Kidney capillary endothelial cell (primary cell): ENCODE measurements at places on chromosomes 1 and 21.

GRCh38 chr1:196933531-196934189 is 9.9 kb upstream of the CFHR2 start:
- DNase-seq: no peak

DNA sequence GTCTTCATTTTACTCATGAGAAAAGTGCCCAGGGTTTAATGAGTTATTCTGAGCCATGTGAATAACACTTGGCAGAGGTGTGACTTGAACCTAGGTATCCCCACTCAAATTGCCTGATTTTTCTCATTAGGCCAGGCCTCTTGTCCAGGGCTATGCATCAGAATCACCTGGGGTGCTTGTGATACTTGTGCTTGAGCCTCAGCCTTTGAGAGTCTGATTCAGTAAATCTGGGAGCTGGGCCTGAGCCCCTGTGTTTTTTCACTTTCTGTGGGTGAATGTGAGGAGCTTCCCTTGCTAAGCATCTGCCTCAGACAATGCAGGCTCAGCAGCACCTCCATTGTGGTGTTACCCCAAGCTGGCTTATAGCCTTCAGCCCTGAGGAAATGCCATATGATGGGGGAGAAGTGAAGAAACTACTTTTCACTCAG is 127.1 kb downstream of the S1PR1 start:
- DNase-seq: no peak

DNA sequence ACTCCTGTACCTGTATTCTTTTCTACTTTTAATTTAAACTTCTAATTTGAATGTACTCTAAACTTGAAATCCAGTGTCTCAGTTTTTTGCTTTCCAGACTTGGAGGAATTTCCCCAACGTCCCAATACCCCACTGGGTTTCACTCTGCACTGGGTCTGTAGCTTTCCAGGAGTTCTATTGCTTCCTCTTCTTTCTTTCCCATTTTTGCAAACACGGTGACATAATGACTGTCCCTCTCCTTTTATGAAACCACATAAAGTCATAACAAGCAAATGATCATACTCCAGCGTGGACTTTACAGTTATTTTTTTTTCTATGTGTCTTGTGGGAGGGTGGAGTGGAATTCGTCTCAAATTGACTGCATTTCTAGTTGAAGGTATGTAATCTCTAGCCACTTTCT is 97.1 kb downstream of the FASLG start:
- DNase-seq: no peak

DNA sequence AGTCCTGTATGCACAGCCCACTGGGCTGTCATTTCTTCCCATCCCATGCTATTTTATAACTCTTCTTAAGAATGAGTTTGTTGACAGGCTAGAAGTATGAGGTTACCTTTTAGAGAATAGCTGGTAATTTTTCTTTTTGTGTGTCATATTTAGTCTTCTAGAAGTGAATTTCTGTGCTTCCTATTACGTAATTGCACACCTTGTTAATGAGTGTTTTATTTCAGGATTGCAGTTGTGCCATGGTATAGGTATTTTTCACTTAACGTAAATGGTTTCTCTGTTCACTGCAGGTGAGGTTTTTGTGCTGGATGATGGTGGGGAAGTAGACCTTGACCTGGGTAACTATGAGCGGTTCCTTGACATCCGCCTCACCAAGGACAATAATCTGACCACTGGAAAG is 5.0 kb downstream of the CTPS1 start:
- DNase-seq: no peak

GRCh38 chr1:115728341-115728740 is 40.2 kb downstream of the CASQ2 start:
- no peak for DNase-seq

DNA sequence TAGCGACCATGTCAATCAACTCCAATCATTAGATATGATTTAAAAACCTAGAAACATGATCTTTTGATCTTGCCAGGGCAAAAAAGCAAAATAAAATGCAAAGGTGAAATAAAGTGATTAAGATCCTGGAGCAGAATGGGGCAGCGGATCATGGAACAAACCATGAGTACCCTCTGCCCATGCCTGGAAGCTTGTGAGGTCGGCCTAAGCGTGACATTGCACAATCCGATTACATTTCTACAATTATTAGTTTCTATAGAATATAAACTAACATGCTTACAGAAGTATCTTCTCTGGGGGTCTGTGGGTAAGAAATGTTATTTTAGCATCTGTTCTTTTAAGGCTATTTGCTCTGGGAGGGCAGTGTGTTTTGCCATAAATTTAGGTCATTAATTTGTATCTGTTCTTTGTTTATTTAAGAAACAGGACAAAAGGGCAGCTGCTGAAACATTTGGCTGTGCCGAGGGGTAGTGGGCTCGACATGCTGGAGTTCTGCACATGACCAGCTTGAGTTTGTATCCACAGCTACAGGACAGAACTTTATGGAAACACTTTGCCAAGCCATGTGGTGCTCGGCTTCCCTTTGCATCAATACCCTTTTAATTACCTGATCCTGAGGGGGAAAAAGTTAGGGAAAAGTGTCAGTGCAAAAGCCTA is 55.9 kb downstream of the ZBTB18 start:
- DNase-seq: no peak

GRCh38 chr1:113219377-113219776 is 146.4 kb downstream of the LRIG2 start:
- DNase-seq: no peak

GRCh38 chr1:4838231-4838630 is 183.8 kb downstream of the AJAP1 start:
- DNase-seq: no peak

- DNase-seq: peak; percentile 53
Measured at GRCh38 chr1:66752000-66752592, at the start of gene DYNLT5. Gene DYNLT5 (plus strand): TSS chr1:66752459. CDS start chr1:66754659, 2,200 bp downstream.

- no peak for DNase-seq
Measured at GRCh38 chr1:243547891-243548290, 292.1 kb downstream of the SDCCAG8 start.

GRCh38 chr1:81337226-81337625 is 463.5 kb upstream of the ADGRL2 start:
- DNase-seq: no peak

GRCh38 chr1:206600527-206600926 is 11.7 kb downstream of the EIF2D start:
- no peak for DNase-seq

DNA sequence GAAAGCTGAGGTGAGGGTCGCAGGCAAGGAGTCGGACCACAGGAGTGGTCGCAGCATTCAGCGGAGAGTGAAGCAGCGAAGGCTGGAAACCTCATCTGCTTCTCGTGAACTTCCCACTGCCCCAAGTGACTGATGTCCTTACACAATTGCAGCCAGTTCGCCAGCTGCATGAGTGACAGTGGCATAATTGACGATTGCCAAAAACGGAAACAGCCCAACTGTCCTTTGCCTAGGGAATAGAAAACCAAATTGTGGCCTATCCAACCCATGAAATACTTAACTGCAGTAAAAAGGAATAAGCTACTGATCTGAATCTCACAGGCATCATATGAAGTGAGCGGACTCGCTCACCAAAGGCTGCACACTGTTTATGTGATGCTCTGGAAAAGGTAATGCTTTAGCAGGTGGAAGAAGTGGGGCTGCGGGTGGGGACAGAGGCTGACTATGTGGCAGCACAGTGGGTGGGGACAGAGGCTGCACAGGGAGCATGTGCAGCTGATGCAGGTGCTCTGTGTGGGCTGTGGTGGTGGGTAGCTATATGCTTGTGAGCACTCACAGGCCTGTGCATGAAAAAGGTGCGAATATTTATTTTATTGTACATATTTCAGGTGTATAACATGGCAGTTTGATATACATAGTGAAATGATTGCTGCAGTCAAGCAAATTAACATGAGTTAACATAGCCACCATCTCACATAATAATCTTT is 4.2 kb upstream of the NLRP3 start:
- DNase-seq: no peak

DNA sequence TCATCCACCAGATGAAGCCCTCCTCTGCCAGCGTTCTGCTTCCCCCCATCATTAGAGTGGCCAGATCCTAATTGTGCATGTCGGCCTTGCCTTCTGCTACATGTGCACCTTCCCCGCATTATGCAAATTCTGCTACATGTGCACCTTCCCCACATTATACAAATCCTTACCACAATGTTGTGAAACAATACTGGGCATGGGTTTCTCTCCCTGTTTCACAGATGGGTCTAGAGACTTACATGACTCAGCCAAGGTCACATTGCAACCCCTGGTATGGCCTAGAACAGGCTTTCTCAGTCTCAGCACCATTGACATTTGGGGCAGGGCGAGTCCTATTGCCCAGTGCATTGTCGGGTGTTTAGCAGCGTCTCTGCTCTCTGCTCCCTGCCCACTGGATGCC is 1.0 kb upstream of the CELA2A start:
- no peak for DNase-seq

DNA sequence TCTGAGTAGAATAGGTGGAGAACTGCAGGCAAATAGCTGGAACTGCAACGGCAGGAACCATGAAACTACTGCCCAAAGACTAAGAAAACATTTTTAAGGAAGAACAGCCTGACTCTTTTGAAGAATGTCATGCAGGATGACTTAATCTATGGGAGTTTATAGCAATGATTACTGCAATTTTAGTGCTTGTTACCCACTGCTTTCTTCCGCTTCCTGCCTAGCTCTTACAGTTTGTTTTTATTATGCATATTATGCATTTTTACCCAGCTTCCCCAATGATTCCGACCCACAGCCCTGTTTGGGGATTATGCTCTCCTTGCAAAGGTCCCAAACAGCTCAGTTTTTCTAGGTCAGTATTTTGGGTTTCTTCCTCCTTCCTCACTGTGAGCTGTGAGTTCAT is 71.2 kb downstream of the PCNX2 start:
- no peak for DNase-seq

GRCh38 chr1:201140235-201140940 is 13.4 kb upstream of the ASCL5 start:
- no peak for DNase-seq

DNA sequence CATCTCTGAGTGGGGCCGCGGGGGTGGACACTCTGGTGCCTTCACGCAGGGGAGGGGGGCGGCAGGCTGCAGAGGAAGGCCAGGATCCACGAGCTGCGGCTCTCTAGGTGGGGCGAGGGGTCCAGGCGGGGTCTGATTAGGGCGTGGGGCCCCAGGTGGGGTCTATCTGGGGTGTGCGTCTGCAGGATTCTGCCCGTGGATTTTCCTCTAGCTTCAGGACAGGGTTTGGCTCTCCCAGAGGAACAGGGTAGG is 6.3 kb downstream of the JMJD4 start:
- DNase-seq: no peak

DNA sequence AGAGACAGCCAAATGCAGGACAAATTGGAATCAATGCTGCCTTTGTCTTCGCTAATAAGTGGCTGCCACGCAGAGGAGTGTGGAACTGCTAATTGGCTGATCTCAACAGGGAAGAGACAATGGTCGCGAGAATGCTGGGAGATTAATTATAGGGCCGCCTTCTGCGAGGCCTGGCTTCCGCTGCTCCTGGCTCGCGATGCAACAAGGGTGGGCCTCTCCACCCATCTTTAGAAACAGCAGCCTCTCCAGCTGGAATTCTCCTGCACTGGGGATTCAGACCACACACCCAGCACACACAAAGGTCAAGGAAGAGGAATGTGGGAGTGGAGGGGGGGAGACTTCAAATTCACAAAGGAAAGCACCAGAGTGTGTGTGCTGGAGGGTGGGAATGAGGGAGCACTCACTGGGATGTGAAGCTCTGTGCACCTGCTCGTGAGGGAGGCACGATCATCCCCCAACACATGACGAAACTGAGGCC is 200.7 kb upstream of the GRIK3 start:
- DNase-seq: no peak

GRCh38 chr1:119703666-119704450 is 7.9 kb upstream of the PHGDH start:
- DNase-seq: no peak

DNA sequence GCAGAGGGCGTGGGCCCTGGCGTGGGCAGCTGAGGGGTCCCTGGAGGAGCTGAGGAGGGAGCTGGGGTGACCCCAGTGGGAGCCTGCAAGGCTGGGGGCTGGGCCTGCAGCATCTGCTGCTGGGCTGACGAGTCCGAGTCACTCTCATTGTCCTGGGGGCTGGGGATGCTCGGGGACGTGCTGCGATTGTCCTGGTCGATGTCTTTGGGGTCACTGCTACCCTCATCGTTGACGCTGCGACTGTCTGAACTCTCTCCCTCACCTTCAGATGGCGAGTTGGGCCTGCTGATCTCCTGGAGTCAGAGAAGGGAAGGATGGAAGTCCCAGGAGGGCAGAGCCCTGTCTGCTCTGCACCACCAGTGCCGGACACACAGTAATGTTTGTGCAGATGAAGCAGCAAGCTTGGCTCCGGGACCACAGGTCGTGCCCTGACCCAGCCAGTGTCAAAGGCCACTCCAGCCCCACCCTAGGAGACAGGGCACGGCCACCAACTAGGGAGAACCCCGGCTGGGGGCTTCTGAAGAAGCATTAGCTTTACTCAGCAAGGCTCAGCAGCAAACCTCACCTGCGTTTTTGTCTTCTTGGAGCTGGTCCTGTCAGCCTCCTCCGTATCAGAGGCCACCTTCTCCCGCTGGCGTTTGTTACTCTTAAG is 43.4 kb downstream of the SLC45A1 start:
- no peak for DNase-seq

DNA sequence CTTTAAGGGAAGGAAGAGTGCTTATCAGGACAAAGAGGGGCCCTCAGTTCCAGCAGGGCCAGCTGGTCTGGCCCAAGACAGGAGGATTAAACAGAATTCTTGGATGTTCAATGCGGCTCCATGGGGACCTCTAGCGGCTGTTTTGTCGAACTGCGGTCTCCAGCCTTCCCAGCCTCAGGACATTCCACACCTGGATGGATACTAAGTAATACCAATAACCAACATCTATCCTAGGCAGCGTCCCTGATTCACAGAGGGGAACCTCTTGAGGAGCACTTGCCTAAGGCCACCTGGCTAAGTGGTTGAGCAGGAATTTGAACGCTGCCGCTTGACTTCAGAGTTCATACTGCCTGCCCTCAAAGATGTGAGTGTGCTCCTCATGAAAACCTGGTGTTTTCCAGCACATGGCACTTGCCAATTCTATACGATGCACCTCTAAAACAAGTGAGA is 15.5 kb upstream of the CD247 start:
- DNase-seq: peak; percentile 60

GRCh38 chr1:41348394-41348793 is 12.8 kb upstream of the FOXO6 start:
- no peak for DNase-seq

DNA sequence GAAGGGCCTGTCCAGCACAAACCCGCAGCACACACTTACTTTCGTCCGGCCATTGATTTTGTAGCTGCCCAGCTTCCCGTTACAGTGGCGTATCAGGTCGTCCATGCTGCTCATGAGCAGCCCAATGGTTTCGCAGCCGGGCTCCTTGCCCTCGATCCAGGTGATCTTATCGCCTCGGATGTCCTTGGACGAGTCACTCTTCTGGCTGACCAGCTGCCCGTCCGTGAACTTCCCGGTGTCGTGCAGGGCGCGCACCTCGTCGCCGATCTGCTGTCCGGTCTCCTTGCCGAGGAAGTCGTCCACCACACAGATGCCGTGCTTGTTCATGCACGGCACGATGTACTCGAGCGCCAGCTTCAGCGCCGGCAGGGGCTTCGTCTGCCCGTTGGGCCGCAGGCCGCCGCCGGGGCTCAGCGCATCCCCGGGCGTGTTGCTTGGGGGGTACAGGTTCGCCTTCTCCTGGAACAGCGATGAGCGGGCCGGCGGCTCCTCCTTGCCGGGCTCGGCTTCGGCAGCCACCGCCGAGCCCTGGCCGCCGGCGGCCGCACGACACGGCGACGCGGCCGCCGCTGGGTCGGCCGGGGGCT is 1.0 kb downstream of the EGLN1 start:
- peak; percentile 55 for DNase-seq

- no peak for DNase-seq
Measured at GRCh38 chr1:6200188-6200809, 904 bp upstream of the RPL22 start.

GRCh38 chr1:152811050-152811449 is 721 bp upstream of the LCE1B start:
- DNase-seq: no peak

- no peak for DNase-seq
Measured at GRCh38 chr1:34694383-34694782, 60.5 kb upstream of the GJB5 start.
